Right atrium auricular region (tissue), 2 donors: ENCODE measurements at places on chromosomes 6 and 20.

- DNase-seq = no peak
These were observed 75.4 kb downstream of the RPP40 start for GRCh38 chr6:4928426-4928825.

- DNase-seq = no peak
These were observed 69.5 kb downstream of the PREX1 start for GRCh38 chr20:48758206-48758820.

DNA sequence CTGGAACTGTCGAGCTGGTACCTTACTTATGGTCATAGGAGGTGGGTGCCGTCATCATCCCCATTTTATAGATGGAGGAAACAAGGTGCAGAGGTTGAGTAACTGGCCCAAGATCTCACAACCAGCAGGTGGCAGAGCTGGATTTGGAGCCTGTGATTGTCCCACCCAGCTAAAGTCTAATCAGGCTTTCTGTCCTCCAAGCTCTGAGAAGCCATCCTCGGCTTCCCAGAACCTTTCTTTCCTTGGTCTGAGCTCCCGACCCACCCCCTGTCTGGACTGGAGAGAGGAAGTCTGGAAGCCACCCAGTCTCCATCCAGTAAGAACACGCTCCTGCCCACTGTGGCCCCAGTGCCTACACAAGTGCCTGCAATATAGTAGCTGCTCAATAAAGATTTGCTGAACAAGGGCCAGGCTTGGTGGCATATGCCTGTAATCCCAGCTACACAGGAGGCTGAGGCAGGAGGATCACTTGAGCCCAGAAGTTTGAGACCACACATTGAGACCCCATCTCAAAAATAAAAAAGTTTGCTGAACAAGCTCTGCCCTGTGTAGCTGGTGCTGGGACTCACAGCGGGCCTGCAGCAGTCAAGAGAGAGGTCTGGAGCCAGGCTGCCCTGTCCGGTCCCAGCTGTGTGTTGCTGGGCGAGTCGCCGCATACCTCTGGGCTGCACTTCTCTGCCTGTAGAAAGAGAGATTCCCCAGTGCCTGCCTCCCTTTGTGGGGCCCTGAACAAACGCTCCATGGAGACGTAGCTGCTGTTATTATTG, 32.5 kb upstream of the DLGAP4 start:
- no peak for DNase-seq

- DNase-seq = no peak
These were observed 23.5 kb upstream of the PAX1 start for GRCh38 chr20:21681922-21682318.

- DNase-seq = no peak
These were observed 24.1 kb upstream of the RPS6KA2 start for GRCh38 chr6:166650824-166651807.

GRCh38 chr6:41093729-41094128, 21.0 kb downstream of the NFYA start:
- no peak for DNase-seq

GRCh38 chr6:6678811-6679210, 90.3 kb downstream of the LY86 start:
- DNase-seq = no peak

- DNase-seq = no peak
These were observed 2.2 kb upstream of the CCDC167 start for GRCh38 chr6:37501632-37502491.

GRCh38 chr20:41003143-41003935, 25.3 kb upstream of the TOP1 start:
- peak; percentile 89 for DNase-seq

DNA sequence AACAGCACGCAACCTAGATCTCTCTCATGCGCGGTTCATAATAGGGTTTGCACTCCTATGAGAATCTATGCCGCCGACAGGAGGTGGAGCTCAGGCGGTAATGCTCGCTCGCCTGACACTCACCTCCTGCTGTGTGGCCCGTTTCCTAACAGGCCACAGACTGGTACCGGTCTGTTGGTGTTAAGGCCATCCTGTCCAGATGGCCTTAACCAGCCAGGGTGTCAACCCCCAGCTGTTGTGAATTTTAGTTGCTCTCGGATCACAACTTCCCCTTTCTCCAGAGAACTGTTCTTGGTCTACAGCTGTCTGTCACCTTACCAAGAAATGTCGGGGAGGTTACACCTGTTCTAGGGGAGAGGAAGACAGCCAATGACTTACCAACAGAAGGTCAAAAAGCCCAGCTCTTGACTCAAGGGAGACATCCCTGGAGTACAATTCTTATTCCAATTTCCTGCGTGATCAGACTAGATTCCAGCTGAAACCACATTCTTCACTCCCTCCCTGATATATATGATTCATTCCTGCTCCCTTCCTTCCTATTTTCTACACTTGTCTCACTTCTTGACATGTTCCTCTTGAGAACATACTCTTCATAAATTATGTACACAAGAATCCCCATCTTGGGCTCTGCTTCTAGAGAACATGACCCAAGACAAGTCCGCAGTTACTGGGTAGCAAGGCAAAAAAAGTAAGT, 23.1 kb upstream of the DNAAF9 start:
- no peak for DNase-seq

- no peak for DNase-seq
These were observed 16.2 kb downstream of the ANKRD6 start for GRCh38 chr6:89449193-89449592.

DNA sequence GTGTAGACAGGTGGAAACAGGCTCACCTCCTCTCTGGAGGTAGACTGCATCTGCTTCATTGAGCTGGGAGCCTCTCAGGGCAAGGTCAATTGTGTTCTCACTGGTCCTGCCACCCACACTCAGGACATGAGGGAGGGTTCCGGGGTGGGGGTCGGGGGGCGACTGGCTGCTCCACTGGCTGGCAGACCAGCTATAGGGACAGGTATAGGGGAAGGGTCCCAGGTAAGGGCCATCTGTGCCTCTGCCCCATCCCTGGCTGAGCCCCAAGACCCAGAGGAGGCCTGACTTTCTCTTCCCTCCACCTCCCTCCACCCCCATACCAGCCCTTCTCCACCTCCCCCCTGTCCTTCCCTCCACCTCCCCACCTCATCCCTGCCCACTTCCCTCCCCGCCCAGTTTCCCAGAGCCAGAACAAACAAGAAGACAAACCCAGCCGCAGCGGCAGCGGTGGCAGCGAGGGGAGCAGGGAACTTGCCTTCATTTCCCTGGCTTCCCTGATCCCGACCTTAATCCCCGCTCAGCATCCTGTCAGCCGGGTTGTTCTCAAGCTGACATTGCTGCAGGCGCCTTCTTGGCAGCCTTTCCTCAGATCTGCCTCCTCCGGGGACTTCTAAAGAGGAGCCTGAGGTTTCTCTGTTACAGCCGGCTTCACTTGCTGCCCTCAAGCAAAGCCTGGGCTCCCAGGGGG, 18.3 kb upstream of the FOXP4 start:
- no peak for DNase-seq

DNA sequence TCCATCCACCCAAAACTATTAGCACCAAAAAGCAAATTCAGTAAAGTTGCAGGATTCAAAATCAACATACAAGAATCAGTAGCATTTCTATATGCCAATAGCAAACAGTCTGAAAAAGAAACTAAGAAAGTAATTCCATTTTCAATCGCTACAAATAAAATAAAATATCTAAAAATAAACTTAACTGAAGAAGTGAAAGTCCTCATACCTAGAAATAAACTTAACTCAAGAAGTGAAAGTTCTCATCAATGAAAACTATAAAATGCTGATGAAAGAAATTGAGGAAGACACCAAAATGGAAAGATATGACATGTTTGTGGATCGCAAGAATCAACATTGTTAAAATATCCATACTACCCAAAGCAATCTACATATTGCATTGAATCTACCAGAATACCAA, 103.0 kb upstream of the ARID1B start:
- no peak for DNase-seq

DNA sequence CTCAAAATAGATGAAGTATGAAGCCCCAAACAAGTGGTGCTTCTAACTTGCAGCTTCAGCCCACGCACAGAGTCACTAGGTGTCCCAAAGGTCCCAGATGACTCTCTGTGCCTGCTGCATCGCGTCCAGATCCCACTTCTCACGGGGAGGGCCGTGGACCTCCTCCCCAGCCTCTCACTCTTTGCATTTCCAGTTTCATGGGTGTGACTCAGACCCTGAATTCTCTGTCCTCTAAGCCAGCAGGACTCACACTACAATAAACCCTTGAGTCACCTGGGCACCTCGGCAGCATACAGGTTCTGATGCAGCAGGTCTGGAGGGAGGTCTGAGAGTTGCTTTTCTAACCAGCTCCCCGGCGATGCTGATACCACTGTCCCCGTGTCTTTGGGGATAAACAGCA, 114.0 kb upstream of the RIN2 start:
- no peak for DNase-seq

DNA sequence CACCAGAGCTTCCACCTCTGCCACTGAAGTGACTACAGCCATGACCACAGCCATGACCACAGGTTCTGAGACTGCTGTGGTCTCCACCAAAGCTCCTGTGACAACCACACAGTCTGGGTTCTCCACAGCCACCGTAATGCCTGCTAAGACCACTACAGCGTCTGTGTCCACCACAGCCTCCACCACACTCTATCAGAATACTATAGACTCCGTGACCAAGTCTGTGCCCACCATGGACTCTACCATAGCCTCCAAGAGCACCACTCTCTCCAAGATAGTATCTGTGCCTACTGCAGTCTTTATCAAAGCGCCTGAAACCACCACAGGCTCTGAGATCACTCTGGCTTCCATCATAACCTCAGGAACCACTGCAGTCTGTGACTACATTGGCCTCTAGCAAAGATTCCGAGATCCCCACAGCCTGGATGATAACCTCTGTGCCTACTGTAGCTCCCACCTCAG, 18.3 kb upstream of the MUC21 start:
- no peak for DNase-seq

GRCh38 chr20:4104045-4104444, 88.7 kb upstream of the RNF24 start:
- no peak for DNase-seq

- DNase-seq = no peak
These were observed 4.2 kb downstream of the CLIC5 start for GRCh38 chr6:46011188-46012085.

DNA sequence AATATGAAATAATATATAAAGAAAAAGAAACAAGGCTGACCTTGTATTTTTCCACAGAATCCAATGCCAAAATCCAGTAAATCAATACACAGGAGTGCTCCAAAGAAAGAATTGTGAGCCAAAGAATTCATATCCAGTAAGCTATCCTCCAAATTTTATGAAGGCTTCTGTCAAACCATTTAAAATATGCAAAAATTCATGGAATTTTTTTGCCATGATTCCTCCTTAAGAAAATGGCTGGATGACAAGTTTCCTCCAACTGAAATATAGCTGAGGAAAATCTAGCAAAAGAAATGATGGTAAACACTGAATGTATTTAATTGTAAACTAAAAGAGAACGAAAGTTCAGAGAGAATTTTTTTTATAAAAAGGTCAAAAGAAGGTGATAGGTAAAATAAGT, 290.3 kb downstream of the UBE3D start:
- DNase-seq = no peak

- DNase-seq = no peak
These were observed 38.0 kb downstream of the TNFAIP3 start for GRCh38 chr6:137904822-137905617.

DNA sequence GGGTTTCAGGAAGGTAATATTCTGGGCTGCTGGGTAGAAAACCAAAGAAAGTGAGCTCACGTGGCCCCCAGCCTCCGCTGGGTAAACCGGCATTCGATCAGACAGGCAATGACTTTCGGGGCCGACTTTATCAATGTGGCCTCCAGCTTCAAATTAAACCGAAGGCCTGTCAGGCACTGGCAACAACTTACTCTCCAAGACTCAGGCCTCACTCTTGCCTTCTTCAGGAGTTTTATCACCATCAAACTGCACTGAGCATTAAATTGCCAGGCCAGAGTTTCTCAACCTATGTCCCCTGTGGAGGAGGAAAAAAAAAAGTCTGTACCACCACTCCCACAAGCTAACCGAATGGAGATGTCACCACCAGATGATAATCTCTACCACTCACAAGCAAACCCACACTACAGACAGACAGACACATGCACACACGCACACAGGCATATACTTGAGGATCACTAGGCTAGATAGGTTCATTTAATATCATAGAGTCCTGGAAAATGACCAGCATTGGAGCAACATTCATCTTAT, 1.1 kb upstream of the MBOAT1 start:
- no peak for DNase-seq

DNA sequence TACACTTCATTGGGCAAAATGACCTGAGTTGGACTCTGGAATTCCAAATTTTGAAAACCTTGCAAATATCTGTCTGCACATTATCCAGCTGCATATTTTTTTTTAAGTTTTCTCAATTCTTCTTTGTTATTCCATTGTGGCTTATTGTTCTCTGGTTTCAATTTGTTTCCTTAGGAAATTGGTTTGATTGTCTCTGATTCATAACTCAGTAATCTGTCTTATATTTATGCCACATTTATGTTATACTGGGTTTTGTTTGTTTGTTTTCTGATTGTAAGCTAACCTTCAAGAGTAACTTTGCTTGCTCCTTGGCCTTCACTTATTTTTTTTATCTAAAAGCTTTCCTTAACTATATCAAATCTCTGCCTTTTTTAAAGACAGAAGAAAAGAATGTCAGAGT, 193.3 kb upstream of the PLCB4 start:
- DNase-seq = no peak

- no peak for DNase-seq
These were observed 27.5 kb upstream of the NHSL1 start for GRCh38 chr6:138526822-138527235.

GRCh38 chr6:154887051-154887450, 108.1 kb upstream of the TIAM2 start:
- no peak for DNase-seq

GRCh38 chr20:2331901-2332565, 36.2 kb downstream of the TGM3 start:
- no peak for DNase-seq

DNA sequence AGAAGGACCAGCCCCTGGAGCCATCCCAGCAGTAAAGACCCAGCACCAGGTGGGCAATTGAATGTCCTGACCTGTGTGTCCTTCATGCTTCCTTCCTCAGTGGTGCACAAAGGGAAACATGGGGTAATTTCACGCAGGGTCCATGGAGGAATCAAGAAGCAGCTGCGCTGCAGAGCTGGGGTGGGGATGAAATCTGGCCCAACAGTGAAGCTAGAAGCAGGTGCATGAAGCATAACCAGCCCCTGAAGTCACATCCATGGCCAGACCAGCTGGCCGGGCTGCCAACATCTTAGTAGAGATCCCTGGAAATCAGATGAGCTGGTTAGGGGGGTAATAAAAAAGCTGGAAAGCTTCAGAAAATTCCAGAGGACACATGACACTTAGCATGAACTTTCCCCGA, 646.7 kb upstream of the DEFB115 start:
- no peak for DNase-seq

- DNase-seq = no peak
These were observed 102.3 kb downstream of the IRF4 start for GRCh38 chr6:493840-494239.
